NCI-H510A treated with DMSO at 0.1 percent for 48 hours (cell line): ENCODE measurements at places on chromosomes 4 and X.

GRCh38 chrX:7233580-7234406 is 85.8 kb upstream of the PUDP start:
- DNase-seq = no peak

GRCh38 chrX:119983494-119983893 is 39.9 kb upstream of the NKAP start:
- no peak for DNase-seq

DNA sequence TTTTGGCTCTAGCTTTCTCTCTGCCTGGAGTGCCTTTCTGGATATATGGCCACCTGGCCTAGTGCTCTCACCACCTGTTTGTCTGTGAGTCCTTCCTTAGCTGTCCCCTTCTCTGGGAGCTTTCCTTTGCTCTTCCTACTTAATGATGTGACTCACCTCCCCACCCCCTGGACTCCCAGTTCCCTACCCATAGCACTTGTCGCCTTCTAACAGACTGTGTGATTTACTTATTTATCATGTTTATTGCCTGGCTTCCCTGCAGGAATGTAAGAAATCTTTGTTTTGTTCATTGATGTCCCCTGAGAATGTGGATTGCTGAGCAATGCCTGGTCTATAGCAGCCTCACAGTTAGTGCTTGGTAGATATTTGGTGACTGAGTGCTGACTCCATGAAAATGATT is 18.9 kb downstream of the ADD1 start:
- no peak for DNase-seq

DNA sequence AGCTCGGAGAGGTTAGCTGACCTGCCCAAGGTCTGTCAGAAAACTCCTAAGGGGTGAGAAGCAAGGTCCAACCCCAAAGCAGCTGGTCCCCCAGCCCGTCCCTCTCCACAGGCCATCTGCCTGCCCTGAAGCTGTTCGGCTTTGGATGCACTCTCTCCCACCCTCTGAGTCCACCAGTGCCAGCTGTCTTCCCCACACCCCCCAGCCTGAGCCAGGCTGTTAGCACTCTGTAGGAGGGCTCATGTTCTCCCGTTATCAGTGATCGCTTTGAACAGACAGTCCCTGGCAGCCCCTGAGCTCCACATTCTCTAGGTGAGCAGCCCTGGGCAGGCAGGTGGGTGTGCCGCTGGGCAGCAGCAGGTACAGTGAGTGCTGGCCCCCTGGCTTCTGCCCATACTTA is 16.0 kb downstream of the ZNF185 start:
- no peak for DNase-seq

GRCh38 chr4:80873571-80873970 is 156.9 kb upstream of the BMP3 start:
- no peak for DNase-seq

DNA sequence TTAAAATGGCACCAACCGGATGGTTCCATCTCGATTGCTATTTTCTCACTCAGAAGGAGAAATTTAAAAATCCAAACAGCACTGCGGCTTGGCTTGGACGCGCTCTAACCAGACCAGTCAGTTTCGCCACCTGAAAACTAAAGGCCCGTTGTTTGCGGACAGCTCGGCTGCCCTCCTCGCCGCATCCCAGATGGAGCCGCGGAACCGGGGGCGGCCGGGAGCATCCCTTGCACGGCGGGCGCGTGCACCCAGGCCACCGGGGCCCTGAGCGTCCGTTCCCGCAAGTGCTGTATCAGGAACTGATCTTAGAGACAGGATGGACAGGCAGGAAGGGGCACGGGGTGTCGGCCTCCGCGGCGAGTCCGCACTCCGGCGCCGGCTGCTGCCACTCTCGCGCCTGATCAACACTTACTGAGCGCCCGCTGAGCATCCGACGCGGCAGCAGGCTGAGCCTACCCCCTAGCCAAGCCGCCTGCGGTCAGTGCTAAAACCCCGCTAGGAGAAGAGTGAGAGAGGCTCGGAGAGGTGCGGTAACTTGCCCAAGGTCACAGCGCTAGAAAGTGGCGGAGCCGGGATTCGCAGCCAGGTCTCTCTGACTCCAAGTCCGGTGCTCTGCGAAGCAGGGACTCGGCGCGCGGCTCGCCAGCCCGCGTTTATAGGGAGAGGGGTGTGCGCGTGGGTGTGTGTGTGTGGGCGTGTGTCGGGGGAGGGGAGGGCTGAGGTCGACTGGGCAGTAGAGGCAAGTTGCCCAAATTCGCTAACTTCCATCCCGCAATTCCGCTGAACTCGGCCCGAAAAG is at the start of gene CITED1:
Gene CITED1, minus strand, starts transcription at position 629 of the 799 bp plus-strand sequence. CDS start 3,045 bp downstream, outside the sequence.
- peak; percentile 6 for DNase-seq

DNA sequence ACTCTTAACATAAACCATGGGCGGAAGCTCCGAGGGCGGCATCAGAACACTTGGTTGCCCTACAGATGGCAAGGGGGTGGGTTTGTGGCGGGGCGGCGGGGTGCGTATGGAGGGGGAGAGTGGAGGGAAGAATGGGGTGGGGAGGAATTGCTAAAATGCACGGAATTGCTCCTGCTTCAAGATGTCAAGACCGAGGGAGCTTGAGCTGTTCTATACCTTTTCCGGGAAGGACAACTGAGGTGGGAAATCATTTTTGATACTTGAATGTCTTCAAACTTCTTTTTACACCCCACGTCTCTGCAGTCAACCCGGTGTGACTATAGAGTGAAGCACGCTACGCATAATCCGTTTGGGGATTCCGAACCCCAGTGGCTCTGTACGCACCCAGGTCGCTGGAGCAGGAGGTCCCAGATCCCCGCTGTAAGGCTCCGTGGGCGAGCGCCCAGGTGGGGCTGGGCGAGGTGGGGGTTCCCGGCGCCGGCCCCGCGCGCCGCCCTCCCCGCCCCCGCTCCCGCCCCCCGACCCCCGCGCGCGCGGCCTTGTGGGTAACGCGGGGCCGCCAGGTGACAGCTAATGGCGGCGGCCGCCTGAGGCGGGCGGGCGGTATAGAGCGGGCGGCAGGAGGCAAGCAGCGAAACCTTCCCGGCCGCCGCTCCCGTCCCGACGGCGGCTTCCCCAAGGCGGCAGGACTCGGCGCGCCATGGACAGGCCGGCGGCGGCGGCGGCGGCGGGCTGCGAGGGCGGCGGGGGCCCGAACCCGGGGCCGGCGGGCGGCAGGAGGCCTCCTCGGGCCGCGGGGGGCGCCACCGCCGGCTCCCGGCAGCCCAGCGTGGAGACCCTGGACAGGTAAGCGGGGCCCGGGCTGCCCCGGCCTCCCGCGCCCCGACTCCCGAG is at the start of gene MTMR1:
Gene MTMR1, plus strand, starts transcription at position 566 of the 894 bp plus-strand sequence. Its CDS starts 135 bp downstream, at position 701.
- peak; percentile 21 for DNase-seq

GRCh38 chr4:75259306-75259705 is 254.9 kb downstream of the RCHY1 start:
- DNase-seq = no peak

- peak; percentile 37 for DNase-seq
Observed at GRCh38 chrX:134715930-134716619, 57.8 kb upstream of the PLAC1 start.

- no peak for DNase-seq
Observed at GRCh38 chr4:10180927-10181744, 64.5 kb upstream of the WDR1 start.

GRCh38 chr4:144599621-144600020 is 46.3 kb upstream of the HHIP start:
- no peak for DNase-seq

DNA sequence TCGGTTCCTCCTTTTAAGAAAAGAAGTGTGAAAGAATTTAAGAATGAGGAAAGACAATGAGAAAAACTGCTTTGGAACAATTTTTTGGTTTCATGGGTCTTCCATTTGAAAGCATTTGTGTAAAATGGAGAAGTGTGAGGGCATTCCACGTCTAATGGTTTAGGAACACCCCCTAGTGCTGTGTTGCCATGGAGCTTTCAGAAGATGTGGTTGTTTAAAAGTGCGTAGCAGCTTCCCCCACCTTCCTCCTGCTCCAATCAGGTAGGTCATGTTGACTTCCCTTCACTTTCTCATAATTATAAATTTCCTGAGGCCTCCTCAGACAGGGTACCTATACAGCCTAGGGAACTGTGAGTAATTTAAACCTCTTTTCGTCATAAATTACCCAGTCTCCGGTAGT is 50.0 kb downstream of the UGT2B10 start:
- no peak for DNase-seq

GRCh38 chr4:8648296-8648695 is 55.7 kb downstream of the CPZ start:
- no peak for DNase-seq

DNA sequence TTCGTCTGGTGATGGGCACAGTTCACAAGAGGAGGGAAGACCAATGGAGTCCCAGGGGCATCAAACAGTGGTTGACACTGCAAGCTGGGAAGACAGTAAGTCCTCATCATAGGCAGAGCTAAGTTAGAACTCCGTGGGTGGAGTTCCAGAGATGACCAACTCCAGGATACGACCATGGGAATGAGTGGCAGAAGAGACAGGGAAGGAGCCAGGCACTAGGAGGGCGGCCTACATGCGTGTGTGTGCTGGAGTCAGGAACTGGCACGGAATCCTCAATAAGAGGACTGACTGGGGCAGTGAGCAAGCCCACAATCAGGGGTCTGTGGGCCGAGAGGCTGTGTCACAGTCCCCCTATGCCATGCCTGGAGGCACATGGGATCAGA is 30.4 kb upstream of the IRAK1 start:
- DNase-seq = no peak

- no peak for DNase-seq
Observed at GRCh38 chr4:53923921-53924320, 140.5 kb downstream of the CHIC2 start.

- peak; percentile 46 for DNase-seq
Observed at GRCh38 chrX:37686369-37686995, 891 bp downstream of the XK start.

DNA sequence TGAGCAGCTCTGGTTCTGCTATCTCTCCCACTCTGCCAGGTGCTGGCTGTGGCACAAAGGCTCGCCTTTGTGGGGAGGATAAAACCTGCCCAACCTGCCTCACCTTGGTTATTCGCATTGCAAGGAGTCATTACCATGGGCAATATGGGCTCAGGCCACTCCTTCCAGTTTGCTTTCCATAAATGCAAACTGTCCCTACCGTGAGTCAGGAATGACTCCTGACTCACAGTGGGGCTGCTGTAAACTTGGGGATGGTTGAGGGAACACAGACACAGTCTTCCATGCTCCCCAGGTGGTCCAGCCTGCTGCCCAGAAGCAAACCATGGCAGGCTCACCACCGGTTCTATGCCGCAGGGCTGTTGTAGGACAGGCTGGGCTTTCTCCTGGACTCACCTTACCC is 36.1 kb downstream of the COQ2 start:
- no peak for DNase-seq

DNA sequence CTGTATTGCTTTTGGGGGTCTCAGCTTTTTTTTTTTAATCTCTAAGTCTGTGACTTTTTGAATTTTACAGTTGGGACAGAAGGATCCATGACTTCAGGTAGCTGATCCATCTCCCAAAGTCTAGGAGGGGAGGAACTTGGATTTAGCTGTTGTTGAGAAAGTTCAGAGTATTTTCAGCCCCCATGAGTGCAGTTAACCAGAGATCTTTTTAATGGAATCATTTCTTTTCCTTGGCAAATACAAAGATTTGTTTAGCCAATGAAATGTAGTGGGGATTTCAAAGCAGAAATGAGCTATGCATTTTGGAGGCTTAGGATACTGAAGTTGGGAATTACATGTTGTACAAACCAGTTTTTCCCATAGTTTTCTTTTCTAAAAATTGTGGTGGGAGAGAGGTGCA is 18.1 kb downstream of the FNIP2 start:
- no peak for DNase-seq

DNA sequence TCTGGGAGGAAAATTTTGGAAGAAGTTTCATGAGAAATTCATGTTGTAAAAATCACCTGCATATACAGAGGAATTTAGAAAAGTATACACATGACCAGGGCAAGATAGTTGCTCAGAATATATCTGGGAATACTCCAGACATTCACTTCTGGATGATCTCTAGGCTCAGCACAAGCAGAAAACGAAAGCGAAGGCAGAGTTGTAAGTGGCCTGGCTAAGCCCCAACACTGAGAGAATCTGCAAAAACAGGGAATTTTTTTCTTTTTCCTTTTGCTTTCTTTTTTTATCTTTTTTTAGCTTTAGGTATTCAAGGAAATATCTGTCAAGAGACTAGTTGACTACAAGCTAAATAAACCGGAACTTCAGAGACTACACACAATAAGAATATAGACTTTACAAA is 207.2 kb downstream of the FGF13 start:
- no peak for DNase-seq

GRCh38 chr4:138223231-138223910 is 18.8 kb downstream of the SLC7A11 start:
- DNase-seq = no peak

GRCh38 chr4:177853229-177853628 is 411.0 kb upstream of the AGA start:
- DNase-seq = no peak

DNA sequence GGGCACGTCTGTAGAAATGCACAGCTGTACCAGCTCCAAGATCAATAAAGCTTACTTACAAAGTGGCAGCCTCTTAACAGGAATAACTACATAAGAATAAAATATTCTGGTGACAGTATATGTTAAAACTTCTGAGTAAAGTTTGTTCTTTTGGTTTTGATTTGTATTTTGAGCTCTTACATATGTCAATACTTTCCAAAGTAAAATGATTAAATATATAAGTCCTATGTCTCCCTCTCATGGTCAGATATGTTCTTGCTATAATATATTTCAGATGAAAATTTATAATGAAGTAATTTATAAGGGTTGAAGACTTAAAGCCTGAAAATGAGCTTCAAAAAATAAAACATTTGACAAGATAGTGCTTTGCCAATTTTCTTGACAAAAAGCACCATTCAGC is 254.4 kb downstream of the NPFFR2 start:
- peak; percentile 57 for DNase-seq

GRCh38 chr4:42488114-42488513 is 90.8 kb downstream of the SHISA3 start:
- DNase-seq = no peak

DNA sequence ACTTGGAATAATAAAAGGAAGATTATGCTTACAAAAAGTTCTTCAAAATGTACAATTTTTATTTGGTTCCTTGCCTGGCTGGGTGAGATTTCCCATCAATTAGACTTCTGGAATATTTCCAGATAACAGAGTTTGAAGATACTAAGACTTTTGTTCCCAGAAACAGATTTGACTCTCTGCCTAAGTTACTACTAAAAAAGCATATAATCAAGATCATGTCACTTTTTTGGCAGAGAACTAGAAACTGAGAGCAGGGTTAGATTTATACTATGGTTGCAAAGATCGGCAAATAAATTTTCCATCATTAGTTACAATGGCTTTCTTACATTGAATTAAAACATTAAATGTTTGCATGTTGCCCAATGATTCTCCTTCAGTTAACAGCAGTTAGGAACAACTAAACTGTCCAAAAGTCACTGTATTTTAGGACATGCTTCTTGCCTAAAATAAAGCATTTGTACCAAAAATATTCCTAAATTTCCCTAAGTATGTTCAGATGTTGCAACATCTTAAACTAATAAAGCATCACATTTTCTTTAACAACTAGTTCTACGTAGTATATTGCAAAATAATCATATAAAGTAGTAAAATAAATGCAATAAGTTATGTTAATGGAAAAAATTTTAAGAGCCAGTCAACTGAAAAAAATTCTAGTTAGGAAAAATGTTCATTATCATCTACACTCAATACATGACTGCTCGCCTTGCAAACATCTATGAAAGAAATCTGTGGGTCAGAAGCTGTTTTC is 73.0 kb downstream of the SEC24D start:
- DNase-seq = no peak

GRCh38 chrX:96181605-96182004 is 503.0 kb upstream of the DIAPH2 start:
- DNase-seq = no peak

GRCh38 chrX:84046403-84046984 is 141.5 kb downstream of the RPS6KA6 start:
- peak; percentile 64 for DNase-seq

GRCh38 chr4:19329631-19330030 is 922.1 kb upstream of the SLIT2 start:
- no peak for DNase-seq
